EL (cell line): ENCODE measurements at places on chromosomes 6 and 20.

GRCh38 chr6:53432318-53433161 lies 83.8 kb upstream of the ELOVL5 start:
- DNase-seq = peak; percentile 66

DNA sequence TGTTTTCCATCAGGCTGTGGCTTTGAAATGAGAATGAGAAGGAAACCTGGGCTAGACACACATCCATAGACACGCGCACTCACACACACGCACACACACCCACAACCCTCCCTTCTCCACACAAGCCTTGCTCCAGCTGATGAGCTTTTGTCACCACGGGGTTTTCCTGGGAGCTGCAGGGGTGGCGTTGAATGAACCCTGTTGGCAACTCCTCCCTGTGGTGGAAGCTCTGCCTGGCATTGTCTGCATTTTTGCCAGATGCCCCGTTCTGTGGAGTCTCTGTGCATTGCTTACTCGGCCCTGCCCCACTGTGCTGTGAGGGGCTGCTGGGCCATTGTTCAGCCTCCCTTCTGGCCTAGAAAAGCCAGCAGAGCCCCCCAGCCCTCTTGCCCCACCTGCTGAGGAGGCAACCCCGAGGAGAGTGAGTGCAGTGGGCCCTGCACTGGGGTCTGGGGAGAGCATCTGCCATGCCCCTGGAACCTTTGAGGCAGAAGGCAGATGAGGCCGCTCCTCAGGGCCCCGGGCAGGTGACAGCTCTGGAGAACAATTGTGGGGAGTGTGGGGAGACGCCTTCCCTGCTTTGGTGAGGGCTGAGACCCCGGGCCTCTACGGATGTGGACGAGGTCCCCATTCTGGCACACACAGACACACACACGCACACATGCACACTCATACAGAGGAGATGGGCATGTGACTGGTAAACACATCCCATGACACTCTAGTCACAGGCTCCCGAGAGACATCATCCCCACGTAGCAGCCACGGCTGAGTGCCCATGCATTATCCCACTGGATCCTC lies 9.9 kb downstream of the ADIG start:
- DNase-seq = no peak

DNA sequence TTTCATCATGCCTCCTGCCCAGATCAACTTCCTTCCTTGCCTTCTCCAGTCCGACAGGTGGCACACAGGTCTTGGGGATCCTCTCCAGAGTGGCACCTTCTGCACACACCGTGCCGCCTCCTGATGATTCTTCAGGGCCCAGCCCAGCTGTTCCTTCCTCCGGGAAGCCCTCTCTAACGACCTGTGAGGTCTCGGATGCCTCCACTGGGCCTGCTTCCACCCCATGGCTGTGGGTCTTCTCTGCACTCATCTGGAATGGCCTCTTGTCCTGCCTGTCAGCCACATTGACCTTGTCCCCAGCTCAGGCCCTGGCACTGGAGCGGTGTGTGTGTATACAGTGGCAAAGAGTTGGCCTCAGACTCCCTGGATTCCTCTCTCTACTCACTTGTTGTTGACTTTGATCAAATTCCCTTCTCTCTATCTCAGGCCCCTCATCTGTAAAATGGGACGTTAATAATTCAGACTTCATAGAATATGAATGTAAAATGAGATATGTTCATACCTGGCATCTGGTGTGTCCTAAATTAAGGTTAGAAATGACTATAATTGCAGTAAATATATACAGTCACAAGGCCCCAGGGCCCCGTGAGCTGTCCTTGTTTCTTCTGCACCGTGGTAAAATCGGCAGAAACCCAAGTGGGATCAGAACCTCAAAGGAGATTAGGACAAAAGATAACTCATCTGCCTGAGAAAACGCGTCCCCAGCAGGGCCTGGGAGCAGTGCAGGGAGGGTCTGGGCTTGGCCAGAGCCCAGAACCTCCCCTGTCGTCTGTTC lies 1.5 kb downstream of the FAM210B start:
- DNase-seq = no peak

DNA sequence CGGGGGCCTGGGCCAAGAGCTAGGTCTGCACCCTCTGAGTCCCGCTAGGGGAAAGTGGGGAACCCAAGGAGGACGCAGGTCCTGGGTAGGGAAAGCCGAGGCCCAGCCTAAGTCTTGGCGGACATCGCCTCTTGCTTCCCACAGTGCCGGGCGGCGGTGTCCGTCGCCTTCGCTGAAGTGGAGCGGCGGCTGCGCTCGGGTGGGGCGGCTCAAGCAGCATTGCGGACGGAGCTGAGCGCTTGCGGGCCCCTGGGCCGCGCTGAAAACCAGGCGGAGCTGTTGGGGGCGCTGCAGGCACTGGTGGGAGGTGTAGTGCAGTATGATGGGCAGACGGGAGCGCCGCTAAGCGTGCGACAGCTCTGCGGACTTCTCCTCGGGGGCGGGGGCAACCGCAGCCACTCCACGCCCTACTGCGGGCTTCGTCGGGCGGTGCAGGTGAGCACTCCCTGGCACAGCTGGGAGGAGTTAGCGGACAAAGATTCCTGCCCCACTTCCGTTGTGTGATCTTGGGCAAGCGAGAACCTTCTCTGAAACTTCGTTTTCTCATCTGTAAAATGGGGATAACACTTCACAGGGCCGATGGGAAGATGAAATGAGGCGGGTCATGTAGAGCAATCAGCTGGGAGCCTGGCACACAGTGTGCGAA lies 4.2 kb downstream of the PRSS16 start:
- DNase-seq = peak; percentile 54

DNA sequence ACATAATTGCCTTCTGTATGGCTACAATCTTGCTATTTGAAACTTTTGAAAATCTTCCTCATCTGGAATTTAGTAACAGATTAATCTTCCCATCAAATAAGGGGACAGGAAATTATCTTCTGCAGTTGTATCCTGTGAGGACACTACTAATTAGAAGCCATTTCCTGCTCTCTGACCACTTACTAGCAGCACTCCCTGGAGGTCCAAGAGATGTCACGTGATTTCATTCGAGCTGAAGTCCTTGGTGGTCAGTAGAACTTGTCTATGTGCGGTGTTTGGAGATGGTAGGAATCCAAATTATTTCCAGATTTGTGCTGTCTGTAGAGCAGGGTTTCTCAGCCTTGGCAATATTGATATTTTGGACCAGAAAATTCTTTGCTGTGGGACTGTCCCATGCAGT lies 202.5 kb downstream of the TFAP2B start:
- DNase-seq = no peak

- DNase-seq = no peak
These were observed 106.0 kb downstream of the ADGRG6 start for GRCh38 chr6:142407685-142408273.

- no peak for DNase-seq
These were observed 97.4 kb upstream of the IFNGR1 start for GRCh38 chr6:137316626-137317025.

- no peak for DNase-seq
These were observed 225.2 kb downstream of the FOXC1 start for GRCh38 chr6:1834646-1835516.

- no peak for DNase-seq
These were observed 183.4 kb upstream of the AKAP12 start for GRCh38 chr6:151056230-151056907.

- no peak for DNase-seq
These were observed 111.8 kb downstream of the PLCB4 start for GRCh38 chr20:9180481-9181257.

DNA sequence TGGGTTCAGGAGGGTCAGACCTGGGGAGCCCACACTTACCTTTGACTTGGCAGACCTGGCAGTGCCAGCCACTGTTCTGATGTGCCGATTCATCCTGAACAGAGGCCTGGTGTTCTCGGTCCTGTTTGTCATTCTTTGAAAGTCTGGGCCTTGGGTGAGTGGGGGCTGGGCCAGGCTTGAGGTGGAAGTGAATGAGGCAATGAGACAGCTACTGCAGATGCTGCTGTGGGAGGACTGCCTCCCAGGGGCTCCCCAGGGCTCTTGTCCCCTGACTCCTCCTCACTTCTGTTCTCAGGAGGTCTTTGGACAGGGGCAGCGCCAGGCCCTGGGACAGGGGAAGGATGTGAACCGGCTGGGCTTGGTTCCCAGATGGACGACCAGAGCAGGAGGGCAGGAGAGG lies 5.6 kb upstream of the TREML4 start:
- no peak for DNase-seq

- DNase-seq = no peak
These were observed 94.6 kb upstream of the UST start for GRCh38 chr6:148652205-148652604.

DNA sequence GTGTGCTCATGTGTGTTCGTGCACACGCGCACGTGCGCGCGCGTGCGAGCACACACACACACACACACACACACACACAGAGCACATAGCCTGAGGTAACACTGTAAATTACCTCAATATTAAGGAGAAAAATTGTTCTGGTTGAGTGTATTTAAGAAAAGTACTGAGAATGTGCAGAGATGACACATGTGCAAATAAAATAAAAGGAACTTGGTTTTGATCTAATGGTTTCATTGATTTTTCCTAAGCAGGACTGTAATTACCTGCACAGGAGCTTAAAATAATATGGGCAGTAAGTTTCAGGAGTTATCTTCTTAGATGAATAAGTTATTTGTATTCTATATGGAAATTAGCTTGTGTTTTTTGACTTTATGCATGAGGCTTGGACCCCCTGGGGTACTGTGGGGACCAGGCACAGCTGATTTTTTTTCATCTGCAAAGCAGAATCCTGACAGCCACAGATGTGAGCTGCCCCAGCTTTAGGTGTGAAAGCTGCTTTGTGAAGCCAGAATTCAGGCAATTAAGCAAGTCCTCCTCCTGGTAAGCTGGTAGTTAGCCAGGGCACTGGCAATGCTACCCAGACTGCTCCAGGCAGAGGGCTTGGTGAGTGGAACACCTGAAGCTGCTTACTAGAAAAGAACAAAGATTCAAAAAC lies 1040.6 kb upstream of the CITED2 start:
- no peak for DNase-seq

GRCh38 chr6:303948-304558 lies 11.8 kb downstream of the DUSP22 start:
- DNase-seq = no peak

DNA sequence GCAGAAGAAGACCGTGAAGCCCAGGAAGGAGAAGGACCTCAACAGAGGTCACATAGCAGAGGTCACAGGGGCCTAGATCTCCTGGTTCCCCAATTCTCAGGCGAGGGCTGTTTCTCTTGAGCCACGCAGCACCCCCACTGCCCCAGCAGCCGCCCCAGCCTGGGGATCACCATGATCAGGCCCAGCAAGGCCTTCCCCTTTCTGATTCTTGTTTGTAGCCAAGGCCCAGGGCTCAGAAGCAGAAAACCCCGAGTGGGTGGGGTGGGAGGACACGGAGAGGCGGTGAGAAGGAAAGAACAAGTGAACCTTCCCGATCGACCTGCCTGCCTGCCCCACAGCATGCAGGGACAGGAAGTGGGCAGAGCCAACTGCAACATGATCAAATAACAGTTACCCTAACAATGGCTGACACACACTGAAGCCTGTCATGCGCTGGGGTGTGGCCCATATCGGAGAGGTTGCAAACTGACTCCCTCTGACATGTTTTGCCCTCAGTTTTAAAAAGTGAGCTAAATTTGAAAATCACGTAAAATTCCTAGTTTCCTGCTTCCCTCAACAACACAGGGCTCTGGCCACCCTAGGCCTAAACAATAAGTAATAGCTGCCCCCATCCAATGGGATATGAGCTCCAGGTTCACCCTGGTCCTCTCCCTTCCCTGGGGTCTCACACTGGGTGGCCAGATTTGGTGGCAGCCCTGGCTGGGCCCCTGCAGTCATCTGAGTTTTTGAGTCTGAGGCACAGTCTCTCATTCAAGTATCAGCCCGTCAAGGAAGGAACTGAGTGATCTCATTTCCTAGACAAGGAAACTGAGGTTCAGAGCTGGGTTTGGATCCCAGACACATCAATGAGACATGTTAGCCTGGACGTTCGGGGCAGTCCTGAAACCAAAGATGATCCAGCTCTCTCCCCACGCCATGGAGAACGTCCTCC lies 6.5 kb downstream of the PEDS1 start:
- DNase-seq = no peak

DNA sequence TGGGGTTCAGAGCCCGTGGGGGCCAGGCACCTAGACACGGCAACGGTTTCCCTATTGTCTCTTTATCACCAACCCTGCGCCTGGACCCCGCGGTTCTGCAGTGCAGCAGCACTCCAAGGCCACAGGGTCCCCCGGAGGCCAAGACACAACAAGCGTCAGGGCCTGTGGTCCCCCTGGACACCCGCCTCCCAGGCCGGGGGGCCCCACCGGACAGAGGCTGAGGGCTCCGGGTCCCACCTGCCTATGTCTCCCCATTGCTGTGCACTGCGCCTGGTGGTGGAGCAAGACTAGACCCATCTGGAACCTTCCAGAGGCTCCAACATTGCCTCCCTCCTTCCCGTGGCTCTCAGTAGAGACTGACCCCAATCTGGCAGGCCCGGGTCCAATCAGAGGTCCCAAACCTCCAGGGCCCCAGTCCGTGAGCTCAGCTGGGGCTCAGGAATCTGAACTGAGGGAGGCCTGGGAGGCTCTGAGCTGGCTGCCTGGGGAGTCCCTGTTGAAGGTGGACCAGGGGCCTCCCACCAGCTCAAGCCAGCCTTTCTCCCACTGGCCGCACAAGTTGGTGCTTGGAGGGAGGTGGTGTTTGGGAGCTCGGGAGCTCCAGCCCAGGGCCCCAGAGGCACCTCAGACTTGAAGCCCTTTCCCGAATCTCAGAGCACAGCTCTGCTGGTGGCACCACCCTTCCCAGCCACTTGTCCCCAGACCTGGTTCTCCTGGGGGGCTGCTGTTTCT lies 8.8 kb downstream of the GATA5 start:
- no peak for DNase-seq

DNA sequence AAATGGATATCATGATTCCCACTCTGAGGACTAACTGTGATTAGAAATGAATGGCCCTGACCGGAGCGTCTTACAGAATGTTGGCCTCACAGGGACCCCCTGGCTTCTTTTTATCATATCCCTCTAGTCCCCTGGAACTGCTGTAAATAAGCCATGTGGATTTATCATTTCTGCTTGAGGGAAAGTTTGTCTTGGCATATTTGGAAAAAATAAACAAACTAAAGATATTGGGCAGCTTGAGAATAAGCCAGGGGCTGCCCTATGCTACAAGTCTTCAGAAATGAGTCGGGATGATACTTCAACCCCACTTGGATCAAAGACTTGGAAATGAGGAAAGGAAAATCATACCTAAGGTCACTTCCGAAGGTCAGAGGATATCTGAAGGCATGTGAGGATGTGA lies 179.1 kb downstream of the THBS2 start:
- DNase-seq = peak; percentile 44

DNA sequence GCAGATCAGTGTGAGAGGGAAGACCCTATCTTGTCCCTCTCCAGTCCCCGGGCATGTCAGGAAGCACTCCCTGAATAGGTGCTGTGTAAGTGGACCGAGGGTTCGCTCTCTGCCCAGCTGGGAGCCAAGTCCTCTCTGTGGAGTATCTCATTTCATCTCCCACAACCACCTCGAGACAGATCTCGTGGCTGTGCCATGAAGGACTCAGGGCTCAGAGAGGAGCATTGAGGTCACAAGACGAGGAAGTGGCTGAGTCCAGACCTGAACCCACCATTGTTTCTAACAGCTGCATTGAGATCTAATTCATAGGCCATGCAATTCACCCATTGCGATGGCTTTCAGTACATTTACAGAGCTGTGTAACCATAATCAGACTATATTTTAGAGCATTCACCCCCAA lies 34.7 kb upstream of the STX16 start:
- DNase-seq = no peak

- no peak for DNase-seq
These were observed 25.5 kb downstream of the RWDD2A start for GRCh38 chr6:83218646-83219045.
